ENCODE measurements at places on chromosomes 12 and 14. TPM values are rescaled to one million over a fixed set of nuclear protein-coding genes. Genes with fewer than 3 reads are reported as not detected.

Gene MYH6
- not detected for total RNA-seq

Gene MYO1A
- 0.15 TPM for total RNA-seq

Gene KLRD1
- total RNA-seq: not detected

Gene PTPRO
- not detected for total RNA-seq

Gene MYF5
- not detected for total RNA-seq

Gene NUP37
- total RNA-seq: 67.7 TPM

Gene TOMM20L
- total RNA-seq: not detected

Gene CPNE6
- total RNA-seq: not detected

Gene DCAF5
- total RNA-seq: 18.6 TPM
